AG10803 (cell line): ENCODE measurements at places on chromosomes 2 and 18.

- no peak for DNase-seq
Measured at GRCh38 chr18:43435851-43436250, 158.6 kb upstream of the SYT4 start.

- DNase-seq: no peak
Measured at GRCh38 chr18:31275722-31276463, 42.1 kb upstream of the DSG1 start.

GRCh38 chr18:48228301-48228715, 180.9 kb downstream of the ZBTB7C start:
- DNase-seq: peak; percentile 8

- no peak for DNase-seq
Measured at GRCh38 chr18:35121531-35121930, 80.3 kb downstream of the MAPRE2 start.

DNA sequence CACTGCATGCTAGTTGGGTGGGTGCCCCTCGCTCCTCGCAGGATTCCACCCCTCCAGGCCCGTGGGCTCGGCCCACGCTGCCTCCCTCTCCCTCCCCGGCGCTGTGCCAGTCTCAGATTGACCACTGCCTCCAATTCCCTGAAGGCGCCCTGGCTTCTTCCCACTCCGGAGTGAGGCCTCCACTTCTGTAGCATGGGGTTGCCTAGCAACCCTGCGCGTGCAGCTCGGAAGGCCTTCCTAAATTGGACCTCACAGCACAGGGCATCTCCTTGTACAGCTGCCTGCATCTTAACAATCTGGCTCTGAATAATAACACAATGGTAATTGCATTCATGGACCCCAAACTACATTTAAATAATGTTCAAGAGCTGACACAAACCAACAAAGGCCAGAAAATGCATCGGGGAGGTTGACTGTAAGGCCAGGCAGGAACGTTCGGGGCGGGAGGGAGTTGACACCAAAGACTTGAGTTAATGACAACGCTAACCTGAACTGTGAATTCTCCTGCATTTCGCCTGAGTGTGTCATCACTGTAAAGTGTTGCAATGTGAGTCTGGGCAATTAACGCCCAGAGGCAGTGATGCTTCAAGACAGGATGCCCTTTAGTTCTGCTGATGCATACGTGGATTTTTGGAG, 222.9 kb downstream of the ZBTB7C start:
- DNase-seq: no peak

GRCh38 chr2:118525346-118525745, 322.1 kb downstream of the EN1 start:
- DNase-seq: no peak

DNA sequence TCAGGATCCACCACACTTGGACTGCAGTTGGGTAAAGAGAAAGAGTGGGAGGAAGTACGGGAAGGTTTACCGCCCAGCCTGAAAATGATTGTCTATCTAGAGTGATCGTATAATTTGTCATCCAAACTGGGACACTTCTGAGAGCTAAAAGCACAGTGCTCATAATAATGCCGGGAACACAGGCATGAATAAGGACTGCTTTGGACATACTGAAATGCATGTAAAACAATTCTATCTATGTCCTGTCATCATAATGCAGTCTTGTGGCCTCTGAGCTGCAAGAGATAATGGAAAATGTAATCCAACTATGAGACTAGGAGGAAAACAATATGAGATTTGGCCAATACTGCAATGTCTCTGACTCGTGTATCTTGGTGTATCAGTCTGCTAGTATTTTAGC, 435.5 kb downstream of the SOX11 start:
- DNase-seq: no peak

DNA sequence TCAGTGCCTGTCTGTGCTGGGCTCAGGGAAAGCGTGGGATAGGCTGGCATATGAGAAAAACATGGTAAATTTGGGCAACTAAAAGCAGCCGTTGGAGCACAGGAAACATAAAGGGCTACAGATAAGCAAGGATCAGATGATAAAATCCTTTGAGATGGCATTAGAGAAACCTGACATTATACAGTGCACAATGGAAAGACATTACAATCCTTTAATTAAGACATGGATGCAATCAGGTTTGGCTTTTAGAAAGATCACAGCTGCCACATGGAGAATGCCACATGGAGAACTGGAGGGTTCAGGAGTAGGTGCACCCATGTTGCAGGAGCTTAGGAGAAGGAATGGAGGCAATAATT, 117.3 kb downstream of the CDC42EP3 start:
- DNase-seq: no peak

DNA sequence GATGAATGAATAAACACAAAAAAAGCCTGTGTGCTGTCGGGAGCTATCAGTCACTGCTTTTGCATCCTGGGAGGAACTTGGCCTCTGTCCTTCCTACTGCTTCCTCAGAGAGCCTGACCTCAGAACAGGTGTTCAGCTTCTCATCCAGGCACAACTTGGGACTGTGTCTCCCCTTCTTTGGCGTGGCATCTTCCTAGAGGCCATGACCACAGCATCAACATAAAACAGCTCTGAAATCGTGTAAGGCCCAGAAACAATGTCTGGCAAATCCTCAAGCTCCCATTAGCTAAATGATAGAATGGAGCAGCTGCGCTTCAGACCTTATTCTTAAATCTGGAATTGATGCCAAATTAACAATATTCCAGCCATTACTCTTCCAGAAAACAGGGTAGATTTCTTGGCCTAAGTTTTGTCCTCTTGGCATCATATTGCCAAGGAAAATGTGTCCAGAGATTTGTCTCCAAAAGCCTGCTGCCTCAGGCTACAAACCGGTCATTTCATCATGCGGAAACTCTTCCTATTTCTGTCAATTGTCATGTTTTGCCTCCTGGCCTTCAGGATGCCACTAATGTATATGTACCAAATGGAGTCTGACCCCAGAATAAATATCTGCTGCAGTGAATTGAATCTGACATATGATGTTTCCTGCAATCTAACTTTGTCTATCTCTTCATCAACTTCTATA, 53.2 kb upstream of the RAB27B start:
- peak; percentile 29 for DNase-seq

- DNase-seq: no peak
Measured at GRCh38 chr2:203155406-203155805, 83.4 kb upstream of the CYP20A1 start.

GRCh38 chr2:158539176-158540005, 82.6 kb downstream of the PKP4 start:
- peak; percentile 77 for DNase-seq

- DNase-seq: no peak
Measured at GRCh38 chr2:225027061-225027762, 15.1 kb downstream of the DOCK10 start.

DNA sequence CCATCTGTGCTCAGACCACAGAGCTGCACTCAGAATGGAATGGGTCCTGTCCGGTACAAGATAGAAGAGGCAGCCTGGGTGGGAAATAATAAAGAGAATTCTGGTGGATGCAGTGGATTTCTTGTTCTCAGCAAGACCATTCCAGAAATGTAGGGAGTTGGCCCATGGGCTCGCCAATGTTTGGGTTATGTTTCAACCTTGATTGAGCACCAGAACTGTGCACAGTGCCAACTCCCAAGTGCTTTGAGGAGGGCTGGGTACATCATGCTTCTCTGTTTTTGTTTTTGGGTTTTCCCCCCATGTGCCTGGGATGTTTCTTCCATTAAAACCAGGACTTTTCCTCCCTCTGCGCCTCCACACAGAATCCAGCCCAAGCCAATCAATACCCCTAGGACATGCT, 304.1 kb downstream of the TNS1 start:
- DNase-seq: no peak

DNA sequence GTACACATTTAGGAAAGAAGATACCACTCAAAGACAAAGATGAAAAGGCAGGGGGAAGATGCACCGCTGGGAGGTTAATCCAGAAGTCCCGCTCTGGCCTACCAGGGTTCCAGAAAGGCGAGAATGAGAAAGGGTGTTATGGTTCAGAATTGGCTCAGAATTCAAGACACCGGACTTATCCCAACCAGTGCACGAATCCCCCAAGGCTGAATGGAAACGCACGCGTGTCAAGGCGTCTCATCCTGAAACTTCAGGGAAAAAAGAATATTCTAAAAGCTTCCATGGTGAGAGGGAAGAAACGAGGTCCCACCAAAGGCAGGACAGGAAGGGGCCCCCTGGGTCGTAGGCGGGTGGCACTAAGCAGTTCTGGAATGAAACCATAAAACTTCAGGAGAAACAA, 71.9 kb downstream of the SLC66A2 start:
- DNase-seq: no peak

DNA sequence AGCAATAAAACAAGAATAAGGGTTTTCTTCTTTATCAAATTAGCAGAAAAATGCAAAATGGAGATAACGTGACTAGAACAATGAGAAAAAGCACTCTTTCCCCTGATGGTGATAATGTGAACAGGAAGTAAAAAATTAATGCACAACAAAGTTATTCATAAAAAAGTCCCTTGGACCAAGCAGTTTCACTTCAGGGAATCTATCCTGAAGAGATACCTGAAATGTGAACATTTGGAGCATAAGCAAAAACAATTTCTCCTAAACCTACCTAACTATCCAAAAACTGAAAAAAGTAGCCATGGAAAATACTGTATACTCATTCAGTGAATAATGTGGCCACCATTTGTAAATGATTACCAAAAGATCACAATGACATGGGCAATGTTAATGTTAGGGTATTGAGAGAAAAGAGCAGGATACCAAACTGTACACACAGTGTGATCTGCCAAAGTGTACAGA, 48.7 kb downstream of the TRIP12 start:
- DNase-seq: no peak

DNA sequence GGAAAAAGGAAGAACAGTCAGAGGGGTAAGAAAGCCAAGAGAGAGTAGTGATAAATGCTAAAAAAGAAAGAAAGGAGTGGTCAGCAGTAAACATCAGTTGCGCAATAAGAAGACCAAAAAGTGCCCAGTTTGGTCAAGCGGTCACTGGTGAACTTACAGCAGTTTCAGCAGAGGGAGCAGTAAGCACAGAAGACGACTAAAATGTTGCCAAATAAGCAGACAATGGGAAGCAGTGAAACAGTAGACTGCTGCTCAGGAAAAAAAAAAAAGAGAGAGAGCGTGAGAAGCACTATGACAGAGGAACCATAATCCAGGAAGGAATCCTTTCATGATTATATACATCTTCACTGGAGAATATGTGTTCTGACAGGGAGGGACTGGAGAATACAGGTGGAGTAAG, 45.8 kb downstream of the DNAJC10 start:
- peak; percentile 47 for DNase-seq

DNA sequence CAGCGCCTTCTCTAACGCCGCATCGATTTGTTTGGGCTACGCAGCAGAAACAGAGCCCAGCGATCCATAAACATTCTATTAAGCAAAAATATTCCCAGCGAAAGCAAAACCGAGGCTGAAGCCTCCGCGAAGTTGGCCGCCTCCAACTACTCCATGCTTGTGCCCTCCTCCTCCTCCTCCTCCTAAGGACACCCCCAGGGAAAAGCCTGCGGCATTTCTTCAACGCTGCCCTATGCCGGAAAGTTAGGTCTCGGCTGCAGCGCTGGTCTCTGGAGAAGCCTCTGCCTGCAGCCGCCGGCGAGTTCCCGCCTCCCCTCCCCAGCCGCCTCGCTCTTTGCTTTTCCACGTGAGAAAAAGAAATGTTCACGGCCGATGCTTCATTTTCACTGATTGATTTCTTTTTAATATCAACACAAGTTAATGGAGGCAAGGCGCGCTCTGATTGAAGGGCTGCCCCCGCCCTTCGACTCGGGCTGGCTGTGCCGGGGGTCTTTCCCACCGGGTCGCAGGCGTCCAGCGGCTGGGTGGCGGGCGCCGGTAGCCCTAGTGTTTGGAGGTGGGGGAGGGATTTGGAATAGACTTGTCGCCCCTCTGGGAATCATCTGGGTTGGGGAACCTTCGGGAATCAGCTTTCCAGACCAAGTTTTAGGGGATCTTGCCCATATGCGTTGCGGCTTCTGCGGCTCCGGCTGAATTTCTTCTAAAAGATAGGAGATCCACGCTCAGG, 3.9 kb downstream of the NRP2 start:
- DNase-seq: peak; percentile 34

GRCh38 chr2:205763708-205764211, 81.5 kb downstream of the NRP2 start:
- DNase-seq: peak; percentile 95

GRCh38 chr2:176140513-176141317, 10.6 kb upstream of the HOXD4 start:
- DNase-seq: peak; percentile 73

GRCh38 chr2:146879882-146880281, 964.9 kb upstream of the ACVR2A start:
- no peak for DNase-seq

DNA sequence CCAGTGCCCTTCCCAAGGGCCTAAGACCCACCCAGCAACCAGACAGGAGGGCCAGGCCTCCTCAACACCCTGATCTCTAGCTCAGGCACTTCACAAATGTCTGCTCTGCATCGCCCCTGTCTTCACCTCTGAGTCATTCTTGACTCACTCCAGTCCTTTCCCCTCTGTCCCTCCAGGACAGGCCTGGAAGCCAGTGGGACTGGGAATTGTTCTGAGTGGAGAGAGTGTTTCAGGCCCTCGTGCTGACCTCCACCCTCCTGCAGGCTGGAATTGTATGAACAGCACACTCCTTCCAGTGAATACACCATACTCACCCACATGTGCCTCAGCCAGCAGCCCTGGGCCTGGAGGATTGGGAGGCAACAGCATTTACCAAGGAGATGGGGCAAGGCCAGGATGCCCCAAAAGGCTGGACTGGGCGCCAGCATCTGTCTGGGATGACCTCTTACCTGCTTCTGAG, 304.2 kb downstream of the CYP26B1 start:
- DNase-seq: peak; percentile 69

DNA sequence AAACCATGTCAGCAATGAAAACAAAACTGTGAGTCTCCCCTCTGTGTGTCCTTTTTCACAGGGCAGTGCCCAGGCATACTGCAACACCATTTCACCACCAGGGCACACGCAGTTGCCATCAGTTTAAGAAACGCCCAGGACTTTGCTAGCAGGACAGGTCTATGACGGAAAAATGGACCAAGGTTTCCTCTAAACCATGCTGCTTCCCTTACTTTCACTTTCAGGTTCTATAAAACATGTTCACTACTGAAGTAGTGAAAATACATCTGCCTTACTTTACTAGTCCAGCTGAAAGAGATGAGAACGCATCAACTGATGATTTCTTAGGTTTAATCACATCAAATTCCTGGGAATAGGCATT, 110.5 kb downstream of the TCF4 start:
- DNase-seq: peak; percentile 56

- peak; percentile 64 for DNase-seq
Measured at GRCh38 chr18:34809451-34810072, 99.5 kb downstream of the DTNA start.

- DNase-seq: no peak
Measured at GRCh38 chr18:63472380-63472779, 4.4 kb upstream of the SERPINB5 start.

GRCh38 chr2:169964740-169965139, 137.5 kb downstream of the UBR3 start:
- peak; percentile 29 for DNase-seq
